ENCODE measurements at places on chromosomes 6 and 20.

GRCh38 chr6:30757261-30757904 is 13.0 kb upstream of the IER3 start:
- no peak for DNase-seq

- no peak for DNase-seq
These were observed 6.7 kb upstream of the HSF2 start for GRCh38 chr6:122392564-122393350.

DNA sequence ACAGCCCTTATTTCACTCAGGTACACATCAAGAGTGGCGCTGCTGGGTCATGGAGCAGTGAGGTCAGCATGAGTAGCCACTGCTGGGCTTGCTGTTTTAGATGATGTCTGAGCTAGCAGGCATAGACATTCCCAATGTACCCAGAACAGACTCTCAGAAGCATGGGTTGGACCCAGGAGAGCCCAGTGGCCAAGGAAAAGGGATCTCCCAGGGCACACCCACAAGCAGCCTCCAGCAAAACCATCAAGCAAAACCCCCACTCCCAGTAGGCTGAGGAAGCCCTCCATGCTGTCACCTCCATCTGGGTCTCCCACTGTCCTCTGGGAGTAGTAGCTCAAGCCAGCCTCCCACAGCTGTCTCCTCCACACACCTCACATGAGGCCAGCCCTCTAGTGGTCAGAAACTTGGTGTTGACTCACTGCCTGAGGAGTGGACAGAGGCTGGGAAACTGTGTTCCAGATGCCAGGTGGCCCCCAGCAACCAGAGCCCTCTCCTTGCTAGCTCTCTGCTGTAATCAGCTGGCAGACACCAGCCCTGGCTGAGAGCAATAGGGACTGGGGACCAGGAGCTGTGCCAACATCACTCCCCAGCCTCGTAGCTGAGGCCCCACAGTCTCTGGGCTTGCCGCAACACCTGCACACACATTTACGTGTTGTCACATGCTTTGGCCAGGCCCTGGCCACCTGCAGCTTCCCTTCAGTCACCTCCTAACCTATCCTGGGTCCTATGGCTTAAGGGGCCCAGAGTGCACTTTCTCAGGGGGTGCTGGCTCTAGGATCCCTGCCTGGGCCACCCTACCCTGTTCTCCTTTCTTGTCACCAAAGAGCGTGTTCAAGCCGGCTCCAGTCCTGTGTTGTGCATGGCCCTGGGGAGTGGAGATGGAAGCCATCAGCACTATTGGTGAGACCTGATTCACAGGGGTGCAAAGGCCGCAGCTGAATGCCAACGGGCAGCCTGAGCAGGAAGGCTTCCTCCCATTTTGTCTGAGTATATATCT is 1.9 kb upstream of the AP5S1 start:
- DNase-seq = no peak

DNA sequence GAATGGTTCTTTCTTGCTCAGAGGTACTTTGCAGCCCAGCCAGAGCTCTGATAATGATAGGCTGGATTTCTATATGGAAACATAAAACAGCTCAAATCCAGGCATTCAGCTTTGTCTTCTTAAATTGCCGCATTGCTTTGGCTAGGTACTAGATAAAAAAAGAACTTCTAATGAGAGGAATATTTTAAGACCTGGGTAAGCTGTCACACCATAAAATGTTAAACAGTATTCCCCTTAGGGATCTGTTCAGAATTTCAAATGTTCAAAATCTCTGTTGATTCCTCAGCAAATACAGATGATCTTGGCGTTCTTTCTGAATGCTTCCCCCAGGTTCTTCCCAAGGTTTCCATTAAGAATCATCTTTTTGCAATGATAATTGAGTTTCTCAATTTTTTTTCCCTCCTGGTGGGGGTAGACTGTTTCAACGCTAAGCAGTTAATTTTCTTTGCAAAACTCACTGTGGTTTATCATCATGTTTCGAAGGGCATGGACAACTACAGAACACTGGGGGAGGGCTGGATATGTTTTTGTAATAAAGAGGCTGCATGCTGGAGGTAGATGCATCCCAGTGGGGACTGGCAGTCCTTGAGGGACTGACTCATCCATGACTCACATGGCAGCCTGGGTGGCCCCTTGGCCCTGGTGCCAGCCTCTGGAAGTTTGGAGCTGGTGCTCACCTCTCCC is 31.0 kb downstream of the TIAM2 start:
- no peak for DNase-seq

GRCh38 chr6:127481111-127481510 is 21.9 kb upstream of the KIAA0408 start:
- no peak for DNase-seq

- DNase-seq = no peak
These were observed 13.9 kb upstream of the CD93 start for GRCh38 chr20:23099791-23100719.

DNA sequence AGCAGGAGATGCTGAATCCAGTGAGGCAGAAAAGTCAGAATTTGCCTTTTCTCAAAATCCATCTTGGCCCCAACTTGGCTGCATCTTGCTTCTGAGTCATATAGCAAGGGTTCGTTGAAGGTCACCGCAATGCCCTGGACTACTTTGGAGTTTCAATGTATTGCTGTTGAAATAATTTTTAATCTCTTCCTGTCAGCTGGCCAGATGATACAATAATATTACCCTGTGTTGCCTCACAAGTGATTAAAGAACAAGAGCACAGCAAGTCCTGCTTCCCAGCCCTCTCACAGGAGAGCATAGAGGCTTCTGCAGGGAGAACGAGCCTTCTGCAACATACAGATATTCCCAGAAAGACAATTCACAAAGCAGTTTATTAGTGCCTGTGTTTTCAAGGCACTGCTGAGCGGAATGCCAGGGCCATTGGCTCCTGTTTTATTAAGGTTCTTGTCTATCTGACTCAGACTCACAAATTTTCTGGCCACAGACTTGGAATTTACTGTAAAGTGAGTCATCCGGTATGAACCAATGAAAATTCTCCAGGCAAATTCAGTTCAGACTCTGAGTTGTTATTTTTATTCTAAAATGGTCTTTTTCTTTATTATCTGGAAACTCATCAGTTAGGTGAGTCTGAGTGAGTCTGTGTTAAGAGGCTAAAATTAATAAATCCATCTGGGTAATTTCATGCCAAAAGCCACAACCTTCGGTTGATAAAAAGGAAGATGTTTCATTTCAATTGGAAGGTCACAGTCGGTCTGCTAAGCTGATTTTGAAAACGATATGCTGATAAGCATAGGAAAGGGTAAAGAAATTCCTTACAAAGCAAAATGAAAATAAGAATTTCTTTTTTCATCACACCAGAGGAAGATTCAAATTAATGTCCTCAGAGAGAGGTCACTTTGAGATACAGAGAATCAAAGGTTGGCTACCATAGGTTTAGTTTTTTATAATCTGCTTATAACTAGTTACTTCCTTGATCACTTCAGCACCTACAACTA is 289.4 kb upstream of the STXBP5 start:
- no peak for DNase-seq

GRCh38 chr6:31639043-31639442 is 13.4 kb downstream of the BAG6 start:
- DNase-seq = no peak
